ENCODE measurements at places on chromosomes 4 and X.

DNA sequence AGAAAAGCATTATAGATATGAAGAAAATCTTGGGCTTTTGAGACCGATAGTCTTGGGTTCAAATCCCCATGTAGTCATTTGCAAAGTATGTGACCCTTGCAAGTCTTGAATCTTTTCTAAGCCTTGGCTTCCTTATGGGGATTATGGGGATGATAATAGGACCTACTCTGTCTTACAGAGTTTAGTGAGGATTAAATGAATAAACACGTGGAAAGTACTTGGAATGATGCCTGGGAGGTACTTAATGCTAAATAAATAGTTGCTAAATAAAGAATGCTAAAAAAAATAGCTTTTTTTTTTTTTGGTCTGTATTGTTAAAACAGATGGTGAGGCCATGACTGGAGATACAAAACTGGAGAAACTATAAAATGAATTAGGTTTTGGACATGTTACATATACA, 292.7 kb downstream of the GPAT3 start:
- DNase-seq: no peak

DNA sequence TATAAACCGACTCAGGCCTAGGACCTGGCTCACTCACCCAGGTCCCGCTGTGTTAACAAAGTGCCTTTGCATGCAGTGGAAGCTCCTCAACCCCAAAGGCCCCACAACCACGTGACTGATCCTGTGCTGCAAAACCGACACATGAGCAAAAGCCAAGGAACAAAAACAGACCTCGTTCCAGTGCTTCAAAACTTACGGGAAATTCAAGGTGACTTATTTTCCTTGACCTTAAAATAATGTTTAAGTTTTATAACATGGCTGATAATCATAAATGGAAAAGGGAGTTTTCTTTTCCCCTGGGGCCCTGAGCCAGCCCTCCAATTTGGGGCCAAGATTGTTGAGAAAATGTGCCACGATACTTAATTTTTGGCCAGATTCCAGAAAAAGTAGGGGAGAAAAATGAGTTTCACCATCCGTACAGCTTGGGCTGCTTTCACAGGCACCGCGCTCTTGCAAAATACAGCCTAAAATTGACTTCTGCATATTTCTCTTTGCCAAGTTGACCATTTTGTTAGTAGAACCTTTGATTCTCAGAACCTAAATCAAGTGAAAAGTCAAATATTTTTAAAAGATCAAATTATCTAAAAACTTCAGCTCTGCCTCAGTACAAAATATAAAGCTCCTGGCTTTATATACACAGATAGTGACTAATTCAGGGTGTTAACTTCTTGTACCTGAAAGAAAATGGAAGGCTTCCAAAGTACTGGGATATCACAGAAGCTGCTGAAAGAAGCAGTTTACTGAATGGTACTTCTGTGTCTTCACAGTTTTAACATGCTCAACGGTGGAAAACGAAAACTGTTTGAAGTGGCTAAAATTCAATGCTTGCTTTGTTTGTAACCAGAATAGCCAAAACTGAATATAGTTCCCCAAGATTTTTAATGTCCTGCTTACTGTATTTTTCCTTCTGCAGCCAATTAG, 93.8 kb downstream of the APBB2 start:
- no peak for DNase-seq

GRCh38 chr4:110489901-110490508, 14.1 kb downstream of the ENPEP start:
- DNase-seq: no peak

- no peak for DNase-seq
These were observed 62.9 kb upstream of the SMAD1 start for GRCh38 chr4:145418739-145419138.

- DNase-seq: no peak
These were observed 127.3 kb upstream of the HUWE1 start for GRCh38 chrX:53813670-53814440.

GRCh38 chr4:101818362-101818761, 27.8 kb downstream of the BANK1 start:
- DNase-seq: no peak

- no peak for DNase-seq
These were observed 6.9 kb downstream of the ANXA10 start for GRCh38 chr4:168099195-168099594.

All from posterior vena cava (tissue), 2 donors.